Endothelial cell of umbilical vein (primary cell): ENCODE measurements at places on chromosomes 3 and 15. TPM values are rescaled to one million over a fixed set of nuclear protein-coding genes. Genes with fewer than 3 reads are reported as not detected.

The C2CD4A gene
- polyA plus RNA-seq = 0.10 and 0.33 TPM in 2 replicates

The MAP6D1 gene
- polyA plus RNA-seq = 2.4 and 2.9 TPM in 2 replicates

The MST1R gene
- polyA plus RNA-seq = 2.4 and 3.6 TPM in 2 replicates

The LDHAL6B gene
- not detected in 2 replicates for polyA plus RNA-seq

The TCF12 gene
- polyA plus RNA-seq = 72.1 and 77.3 TPM in 2 replicates

The XIRP1 gene
- polyA plus RNA-seq = not detected in 2 replicates

The NEK10 gene
- 0.24 and 0.32 TPM in 2 replicates for polyA plus RNA-seq

The VWA5B2 gene
- polyA plus RNA-seq = 0.03 TPM in 1 of 2 replicates, not detected in the other

The FANCD2OS gene
- not detected in 2 replicates for polyA plus RNA-seq

The NOX5 gene
- 0.08 and 0.14 TPM in 2 replicates for polyA plus RNA-seq

The MELTF gene
- polyA plus RNA-seq = 0.59 and 1.2 TPM in 2 replicates

The UBE2Q2 gene
- polyA plus RNA-seq = 8.9 and 12.9 TPM in 2 replicates

The PLSCR2 gene
- polyA plus RNA-seq = not detected in 2 replicates

The CPLX3 gene
- not detected in 2 replicates for polyA plus RNA-seq

The TOPAZ1 gene
- not detected in 2 replicates for polyA plus RNA-seq

The SETD2 gene
- 12.3 and 13.7 TPM in 2 replicates for polyA plus RNA-seq

The SLC12A1 gene
- not detected in 2 replicates for polyA plus RNA-seq

The PP2D1 gene
- not detected in 2 replicates for polyA plus RNA-seq

The WDR93 gene
- 0.05 and 0.07 TPM in 2 replicates for polyA plus RNA-seq

The CHRNA3 gene
- not detected in 2 replicates for polyA plus RNA-seq

The BLM gene
- 3.2 and 3.8 TPM in 2 replicates for polyA plus RNA-seq

The MESP1 gene
- polyA plus RNA-seq = 0.68 and 1.0 TPM in 2 replicates

The CGGBP1 gene
- 26.0 and 33.1 TPM in 2 replicates for polyA plus RNA-seq

The ARID3B gene
- 6.2 and 7.0 TPM in 2 replicates for polyA plus RNA-seq

The LYZL4 gene
- 0.40 and 0.41 TPM in 2 replicates for polyA plus RNA-seq

The CA12 gene
- polyA plus RNA-seq = 1.1 and 1.4 TPM in 2 replicates

The STRIT1 gene
- not detected in 2 replicates for polyA plus RNA-seq

The GRAMD2A gene
- polyA plus RNA-seq = 0.08 and 0.22 TPM in 2 replicates

The GABRA5 gene
- polyA plus RNA-seq = not detected in 2 replicates

The GOLGA6A gene
- not detected in 2 replicates for polyA plus RNA-seq

The NLGN1 gene
- 7.9 and 8.1 TPM in 2 replicates for polyA plus RNA-seq

The ACTRT3 gene
- 2.1 and 2.6 TPM in 2 replicates for polyA plus RNA-seq

The SLC35G2 gene
- polyA plus RNA-seq = 19.6 and 23.9 TPM in 2 replicates

The SV2B gene
- not detected in 2 replicates for polyA plus RNA-seq

The CELSR3 gene
- 0.25 and 0.32 TPM in 2 replicates for polyA plus RNA-seq

The ZNF385D gene
- polyA plus RNA-seq = not detected in 2 replicates

The EPHB3 gene
- polyA plus RNA-seq = 0.01 TPM in 1 of 2 replicates, not detected in the other

The HRG gene
- polyA plus RNA-seq = not detected in 2 replicates

The SPESP1 gene
- polyA plus RNA-seq = 1.5 and 2.0 TPM in 2 replicates

The UBP1 gene
- polyA plus RNA-seq = 42.3 and 60.2 TPM in 2 replicates

The NIPA2 gene
- 37.9 and 55.2 TPM in 2 replicates for polyA plus RNA-seq

The NEK11 gene
- polyA plus RNA-seq = 0.92 and 1.7 TPM in 2 replicates

The ADAMTS17 gene
- 0.12 and 0.16 TPM in 2 replicates for polyA plus RNA-seq

The GPR27 gene
- polyA plus RNA-seq = 0.03 TPM in 1 of 2 replicates, not detected in the other

The TERC gene
- 2.6 TPM in 2 replicates for polyA plus RNA-seq

The HAUS2 gene
- polyA plus RNA-seq = 9.9 and 12.6 TPM in 2 replicates

The CEP70 gene
- 1.2 and 2.1 TPM in 2 replicates for polyA plus RNA-seq

The TJP1 gene
- polyA plus RNA-seq = 43.8 and 45.6 TPM in 2 replicates

The CATSPER2 gene
- polyA plus RNA-seq = 1.4 and 1.9 TPM in 2 replicates

The PRKCD gene
- 16.4 and 19.0 TPM in 2 replicates for polyA plus RNA-seq

The AGTR1 gene
- not detected in 2 replicates for polyA plus RNA-seq

The INKA1 gene
- 37.8 and 57.7 TPM in 2 replicates for polyA plus RNA-seq

The LPCAT4 gene
- 51.3 and 69.2 TPM in 2 replicates for polyA plus RNA-seq

The MEGF11 gene
- polyA plus RNA-seq = 0.05 TPM in 1 of 2 replicates, not detected in the other

The PTPRG gene
- polyA plus RNA-seq = 8.8 and 8.9 TPM in 2 replicates

The CCNB2 gene
- 39.0 and 55.9 TPM in 2 replicates for polyA plus RNA-seq

The IL17RE gene
- 1.3 and 1.6 TPM in 2 replicates for polyA plus RNA-seq

The TGM5 gene
- polyA plus RNA-seq = not detected in 2 replicates
